Activated CD4-positive, alpha-beta memory T cell treated with anti-CD3 and anti-CD28 coated beads, Interleukin-2, amount 10 ng/mL, durations not matched to agents 7 days and 5 days (primary cell): ENCODE measurements at places on chromosomes 4 and X.
A peak's percentile ranks its signal among the peaks of the same experiment; 100 is the strongest.

DNA sequence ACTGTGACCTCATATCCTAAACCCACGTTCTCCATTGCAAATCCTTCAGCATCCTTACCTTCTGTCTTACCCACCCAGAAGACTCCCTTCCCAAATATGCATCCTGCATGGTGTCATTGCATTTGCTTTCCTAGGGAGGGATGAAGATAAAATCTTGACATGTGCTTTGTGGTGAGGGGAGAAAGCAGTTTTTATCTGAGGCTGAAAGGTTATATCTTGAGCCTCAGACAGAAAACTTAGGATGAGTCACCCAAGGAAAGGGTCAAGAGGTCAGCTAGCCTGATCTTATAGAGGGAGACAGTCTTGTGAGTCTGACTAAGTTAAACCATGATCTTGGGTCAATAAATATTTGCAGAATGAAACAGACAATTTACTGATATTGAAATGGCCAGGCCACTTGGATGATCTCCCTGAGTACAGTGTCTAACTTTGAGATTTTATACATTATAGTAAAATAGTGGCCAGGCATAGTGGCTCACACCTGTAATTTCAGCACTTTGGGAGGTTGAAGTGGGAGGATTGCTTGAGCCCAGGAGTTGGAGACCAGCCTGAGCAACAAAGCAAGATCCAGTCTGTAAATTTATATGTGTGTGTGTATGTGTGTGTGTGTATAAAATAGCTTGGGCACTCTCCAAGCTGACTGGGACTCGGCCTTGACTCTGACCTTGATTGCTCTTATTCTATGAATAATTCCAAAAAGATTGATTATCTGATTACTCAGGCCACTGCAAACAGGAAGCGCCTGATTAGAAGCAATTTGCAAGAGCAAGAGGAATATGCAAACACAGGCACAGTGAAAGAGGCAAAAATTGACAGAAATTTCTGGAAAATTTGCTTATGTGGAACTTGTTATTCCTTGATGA lies 15.4 kb upstream of the FAM9C start:
- no peak for DNase-seq

GRCh38 chrX:111260451-111260850 lies 9.8 kb downstream of the CAPN6 start:
- DNase-seq, result no peak

- peak; percentile 38 for DNase-seq
Measured at GRCh38 chr4:148443512-148444295, 1.5 kb upstream of the NR3C2 start.

DNA sequence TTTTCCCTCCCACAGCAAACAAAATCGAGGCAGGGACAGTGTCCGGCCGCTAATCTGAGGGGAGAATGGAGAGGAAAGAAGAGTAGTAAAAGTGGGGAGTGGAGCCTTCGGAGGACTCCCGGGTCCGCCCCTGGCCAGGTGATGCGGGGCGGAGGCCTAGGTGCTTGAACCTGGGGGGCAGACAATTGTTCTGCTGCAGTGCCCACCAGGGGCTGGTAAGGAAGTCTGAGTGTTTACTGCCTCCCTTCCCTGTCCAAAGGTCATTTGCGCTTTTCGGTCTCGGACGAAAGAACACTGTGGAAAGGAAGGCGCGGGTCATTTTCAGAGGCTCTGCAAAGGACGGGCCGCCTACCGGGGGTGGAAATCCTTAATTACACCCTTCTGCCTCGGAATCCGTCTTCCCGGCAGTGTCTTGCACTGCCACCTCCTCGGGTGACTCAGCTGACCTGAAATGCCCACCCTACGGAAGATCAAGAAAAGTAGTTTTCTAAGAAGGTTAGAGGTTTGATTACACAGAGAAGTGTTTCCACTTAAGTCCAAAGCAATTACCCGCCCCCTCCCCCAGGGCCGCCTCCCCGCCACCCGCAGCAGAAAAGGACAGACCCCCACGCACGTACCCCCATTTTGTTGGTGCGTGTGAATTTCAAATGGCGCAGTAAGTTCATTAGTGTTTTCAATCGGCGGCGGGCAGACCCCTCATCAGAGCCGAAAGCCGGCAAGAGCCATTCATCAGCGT lies 99.9 kb upstream of the TENM3 start:
- no peak for DNase-seq

DNA sequence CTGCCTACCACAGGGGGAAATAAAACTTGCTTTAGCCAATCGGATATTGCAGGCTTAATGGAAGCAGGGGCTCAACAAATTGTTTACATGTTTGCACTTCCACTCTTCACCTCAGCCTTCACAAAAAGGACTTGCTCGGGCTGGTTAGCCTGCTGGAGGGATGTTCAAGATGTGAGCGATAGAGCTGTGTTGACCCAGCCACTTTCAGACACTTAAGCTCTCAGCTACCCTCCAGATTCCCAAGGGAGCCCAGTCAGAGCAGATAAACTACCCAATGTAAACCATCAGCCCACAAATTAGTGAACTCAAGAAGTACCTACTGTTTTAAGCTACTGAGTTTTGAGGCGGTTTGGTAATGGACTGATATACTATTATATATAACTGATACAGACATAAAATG lies 508.4 kb upstream of the FTHL17 start:
- DNase-seq, result no peak

GRCh38 chrX:47864300-47864699 lies 27.6 kb downstream of the ZNF81 start:
- no peak for DNase-seq

GRCh38 chrX:150094996-150095395 lies 156.7 kb upstream of the EOLA2 start:
- no peak for DNase-seq

DNA sequence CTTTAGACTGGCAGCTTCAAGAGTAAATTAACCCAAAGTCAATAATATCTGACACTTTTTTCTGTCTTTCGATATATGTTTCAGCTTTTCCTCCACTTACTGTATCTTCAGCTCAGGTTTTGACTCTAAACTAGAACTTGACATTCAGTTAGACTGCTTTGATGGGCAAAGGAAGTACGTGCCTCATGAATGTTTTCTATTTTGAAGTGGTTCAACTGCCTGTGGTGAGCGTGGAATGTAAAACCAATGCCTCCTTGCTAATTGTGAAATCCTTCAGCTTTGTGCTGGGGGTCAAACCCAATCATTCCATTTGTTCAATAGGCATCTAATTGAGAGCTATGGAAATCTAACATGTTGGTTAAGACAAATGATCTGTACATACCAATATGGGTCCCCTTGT lies 857.0 kb upstream of the HTR2C start:
- no peak for DNase-seq

DNA sequence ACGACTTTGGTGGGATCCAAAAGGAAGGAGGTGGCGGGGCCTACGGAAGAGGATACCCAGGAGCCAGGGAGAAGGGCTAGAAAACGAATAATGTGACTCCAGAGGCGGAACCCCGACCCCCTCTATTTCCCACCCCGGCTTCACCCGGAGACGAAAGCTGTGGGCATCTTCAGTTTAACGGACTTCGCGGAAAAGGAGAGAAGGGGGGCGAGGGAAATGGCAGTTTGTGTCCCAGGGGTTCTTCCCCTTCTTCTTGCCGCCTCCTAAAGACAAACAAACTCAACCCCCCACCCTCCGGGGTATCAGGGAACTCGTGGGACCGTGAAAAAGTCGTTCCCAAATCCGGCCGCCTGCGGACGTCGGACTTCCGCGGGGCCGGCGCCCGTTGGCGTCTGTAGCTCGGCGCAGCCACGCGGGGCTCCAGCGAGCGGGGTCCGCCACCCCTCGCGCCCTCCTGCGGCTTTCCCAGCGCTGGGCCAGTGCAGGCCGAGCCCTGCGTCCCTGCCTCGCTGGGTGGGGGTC lies 3.6 kb upstream of the LEF1 start:
- no peak for DNase-seq

- DNase-seq, result no peak
Measured at GRCh38 chrX:72477781-72478181, 94.9 kb downstream of the HDAC8 start.

DNA sequence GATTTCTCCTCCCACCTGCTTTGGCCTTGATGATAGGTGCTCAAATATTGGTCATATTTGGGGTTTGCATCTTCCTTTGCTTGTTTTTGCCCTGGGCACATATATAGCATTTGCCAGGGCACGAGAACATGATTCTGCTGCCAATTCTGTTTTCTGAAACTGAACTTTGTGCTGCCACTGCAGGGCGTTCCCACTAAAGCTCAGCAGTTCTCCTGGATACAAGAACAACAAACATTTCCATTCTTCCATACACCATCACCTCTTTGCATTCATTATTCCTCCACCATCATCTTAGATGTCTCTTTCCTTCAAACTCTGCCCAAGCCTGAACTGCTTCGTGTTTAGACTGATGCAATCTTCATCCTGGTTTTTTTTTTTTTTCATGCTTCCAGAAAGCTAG lies 36.3 kb upstream of the GATB start:
- DNase-seq, result no peak

- DNase-seq, result peak; percentile 86
Measured at GRCh38 chrX:1581132-1581531, 10.3 kb upstream of the AKAP17A start.

DNA sequence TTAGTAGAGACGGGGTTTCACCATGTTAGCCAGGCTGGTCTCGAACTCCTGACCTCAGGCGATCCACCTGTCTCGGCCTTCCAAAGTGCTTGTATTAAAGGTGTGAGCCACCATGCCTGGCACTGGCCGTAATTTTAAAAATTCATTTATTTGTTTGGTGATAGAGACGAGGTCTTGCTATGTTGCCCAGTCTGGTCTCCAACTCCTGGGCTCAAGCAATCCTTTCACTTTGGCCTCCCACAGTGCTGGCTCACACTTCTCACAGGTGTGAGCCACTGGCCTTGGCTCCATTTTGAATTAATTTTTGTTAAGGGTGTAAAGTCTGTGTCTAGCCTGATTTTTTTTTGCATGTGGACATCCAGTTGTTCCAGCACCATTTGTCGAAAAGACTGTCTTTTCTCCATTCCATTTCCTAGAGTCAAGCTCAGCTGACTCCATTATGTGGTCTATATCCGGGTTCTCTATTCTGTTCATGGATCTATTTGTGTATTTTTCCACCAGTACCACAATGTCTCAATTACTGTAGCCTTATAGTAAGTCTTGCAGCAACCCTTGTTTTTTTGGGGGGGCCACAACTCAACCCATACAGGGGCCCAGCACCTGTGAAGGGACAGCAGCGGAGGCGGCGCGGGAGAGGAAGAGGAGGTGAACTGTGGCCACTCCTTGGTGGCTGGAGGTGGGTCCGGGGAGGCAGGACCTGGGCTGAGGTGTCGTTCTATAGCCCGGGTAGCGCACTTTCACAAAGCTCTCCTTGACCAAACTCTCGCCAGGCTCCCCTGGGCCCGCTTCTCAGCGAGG lies 1.5 kb upstream of the NSD2 start:
- DNase-seq, result no peak

DNA sequence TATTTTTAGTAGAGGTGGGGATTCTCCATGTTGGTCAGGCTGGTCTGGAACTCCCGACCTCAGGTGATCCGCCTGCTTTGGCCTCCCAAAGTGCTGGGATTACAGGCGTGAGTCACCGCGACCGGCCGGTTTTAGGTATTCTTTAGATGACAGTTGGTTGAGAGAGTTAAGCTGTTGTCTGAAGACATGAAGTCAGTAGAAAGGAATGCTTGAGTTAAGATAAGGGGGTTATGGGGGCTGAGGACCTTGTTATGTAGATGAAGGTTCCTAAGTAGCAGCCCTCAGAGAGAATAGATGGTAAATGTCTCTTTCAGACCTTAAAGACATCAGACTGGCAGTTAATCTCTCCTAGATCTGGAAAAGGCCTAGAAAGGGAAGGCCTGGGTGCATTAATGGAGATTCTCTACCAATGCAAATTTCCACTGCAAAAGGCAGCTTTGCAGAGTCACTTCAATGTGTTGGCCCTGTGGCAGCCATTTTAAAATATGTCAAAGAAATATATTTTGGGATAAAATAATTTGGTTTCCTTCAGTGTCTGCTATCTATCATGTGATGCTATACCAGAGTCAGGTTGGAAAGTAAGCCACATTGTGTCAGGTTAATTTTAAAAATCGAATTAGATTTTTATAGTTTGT lies 6.4 kb upstream of the ZNF674 start:
- no peak for DNase-seq

- DNase-seq, result no peak
Measured at GRCh38 chr4:69471639-69472038, 24.1 kb downstream of the UGT2B4 start.

GRCh38 chr4:38902695-38903094 lies 35.1 kb downstream of the FAM114A1 start:
- no peak for DNase-seq

GRCh38 chr4:140717313-140717712 lies 38.9 kb downstream of the TBC1D9 start:
- no peak for DNase-seq

DNA sequence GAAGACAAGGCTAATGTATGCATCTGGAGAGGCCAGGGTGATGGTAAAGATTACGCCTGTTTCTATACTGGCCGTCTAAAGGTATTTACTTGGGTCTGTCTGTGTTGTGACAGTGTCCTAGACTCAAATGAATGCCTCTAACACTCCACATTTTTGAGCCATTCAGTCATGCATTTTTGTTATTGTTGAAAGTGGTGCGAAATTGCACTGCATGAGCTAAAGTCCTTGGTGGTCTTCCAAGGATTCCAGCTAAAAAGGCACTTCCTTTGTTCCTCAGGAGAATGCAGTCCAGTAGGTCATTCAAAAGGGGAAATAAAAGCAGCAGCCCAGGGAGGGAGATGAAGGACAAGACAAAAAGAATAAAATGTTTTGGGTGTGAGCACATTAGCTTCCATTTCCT lies 3.0 kb downstream of the GPC4 start:
- no peak for DNase-seq

DNA sequence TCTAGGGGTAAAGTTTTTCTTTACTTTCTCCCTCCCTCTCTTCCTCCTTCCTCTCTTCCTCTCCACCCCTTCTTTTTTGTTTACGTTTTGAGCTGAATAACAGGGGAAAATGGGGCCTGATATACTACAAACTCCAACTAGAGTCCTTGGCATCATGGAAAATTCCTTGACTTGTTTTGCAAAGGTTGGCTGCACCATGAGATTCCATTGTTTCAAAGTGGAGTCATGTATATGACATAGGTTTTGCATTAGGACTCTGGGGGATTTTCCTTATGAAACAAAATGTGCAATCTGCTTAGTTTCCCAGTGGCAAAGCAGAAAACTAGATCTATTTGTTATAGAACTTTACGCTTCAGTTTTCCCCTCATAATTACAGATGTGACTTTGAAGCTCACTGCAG lies 233.5 kb upstream of the PGRMC2 start:
- no peak for DNase-seq

DNA sequence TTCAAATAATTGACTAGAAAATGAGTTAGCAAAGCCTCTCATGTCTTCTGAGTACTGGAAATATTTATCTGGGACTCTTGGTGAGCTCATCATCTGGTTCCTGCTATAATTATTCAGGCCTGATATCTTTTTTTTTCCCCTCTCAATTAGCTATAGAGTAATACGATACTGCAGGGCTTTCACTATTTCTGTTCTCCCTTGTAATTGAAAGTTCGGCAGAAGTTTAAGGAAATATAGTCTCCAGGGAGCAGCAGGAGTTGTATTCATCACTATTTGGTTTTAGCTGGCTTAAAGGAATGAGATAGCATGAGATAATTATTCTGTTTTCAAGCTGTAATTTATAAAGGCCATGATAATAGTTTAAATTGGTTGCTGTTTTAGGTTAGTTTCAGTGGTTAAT lies 378.6 kb upstream of the EPHA5 start:
- no peak for DNase-seq
